Stimulated activated CD4-positive, alpha-beta T cell treated with anti-CD3 and anti-CD28 coated beads, Interleukin-1b, Interleukin-23, amount 100 ng/mL, for 24 hours (primary cell): ENCODE measurements at places on chromosomes 12 and 14.

DNA sequence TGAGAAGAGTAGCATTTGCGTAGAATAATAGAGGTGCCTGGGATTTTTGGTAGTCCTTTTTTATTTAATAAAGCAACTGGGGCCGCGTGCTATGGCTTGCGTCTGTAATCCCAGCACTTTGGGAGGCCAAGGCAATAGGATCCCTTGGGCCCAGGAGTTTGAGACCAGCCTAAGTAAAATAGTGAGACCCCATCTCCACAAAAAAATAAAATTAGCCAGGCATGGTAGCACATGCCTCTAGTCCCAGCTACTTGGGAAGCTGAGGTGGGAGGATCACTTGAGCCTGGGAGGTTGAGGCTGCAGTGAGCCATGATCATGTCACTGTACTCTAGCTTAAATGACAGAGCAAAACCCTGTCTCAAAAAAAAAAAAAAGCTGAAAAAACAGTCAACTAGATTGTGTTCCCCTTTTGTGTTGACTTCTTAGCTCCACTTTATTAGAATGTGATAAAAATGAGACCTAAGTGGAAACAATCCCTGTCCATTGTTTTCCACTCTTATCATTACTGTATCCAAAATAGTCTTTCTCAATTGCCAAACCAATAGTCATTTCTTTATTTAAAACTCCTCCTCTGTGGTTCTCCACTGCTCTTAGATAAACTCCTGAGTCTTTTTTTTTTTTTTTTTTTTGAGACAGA is 7.4 kb downstream of the PRKCH start:
- no peak for DNase-seq

DNA sequence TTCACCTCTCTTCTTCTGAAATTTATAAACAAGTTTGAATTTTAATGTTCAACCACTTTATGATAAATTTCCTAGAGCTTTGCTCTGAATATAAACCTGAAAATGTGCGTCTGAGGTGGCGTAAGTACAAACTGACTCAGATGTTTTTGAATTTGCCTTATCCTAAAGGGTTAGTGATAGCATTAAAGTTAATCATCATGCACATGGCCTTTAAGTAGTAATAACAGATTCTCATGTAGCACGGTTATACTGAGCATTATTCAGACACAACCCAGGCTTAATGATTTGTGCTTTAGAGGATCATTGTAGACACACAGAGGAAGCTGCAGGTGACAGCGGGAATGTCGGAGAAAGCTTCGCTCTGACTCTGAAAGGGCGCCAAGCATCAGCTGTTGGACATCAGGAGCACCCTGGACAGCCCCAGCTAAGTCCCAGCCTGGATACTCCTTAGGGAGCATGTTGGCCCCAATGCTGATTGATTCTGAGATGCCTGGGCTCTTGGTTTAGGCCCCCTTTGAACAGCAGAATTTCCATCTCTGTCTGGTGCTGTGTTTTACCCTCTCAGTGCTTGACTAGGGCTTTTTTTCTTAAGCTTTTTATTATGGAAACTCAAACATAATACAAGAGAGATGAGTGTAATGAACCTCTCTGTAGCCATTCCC is 91.1 kb downstream of the PLXNC1 start:
- no peak for DNase-seq

DNA sequence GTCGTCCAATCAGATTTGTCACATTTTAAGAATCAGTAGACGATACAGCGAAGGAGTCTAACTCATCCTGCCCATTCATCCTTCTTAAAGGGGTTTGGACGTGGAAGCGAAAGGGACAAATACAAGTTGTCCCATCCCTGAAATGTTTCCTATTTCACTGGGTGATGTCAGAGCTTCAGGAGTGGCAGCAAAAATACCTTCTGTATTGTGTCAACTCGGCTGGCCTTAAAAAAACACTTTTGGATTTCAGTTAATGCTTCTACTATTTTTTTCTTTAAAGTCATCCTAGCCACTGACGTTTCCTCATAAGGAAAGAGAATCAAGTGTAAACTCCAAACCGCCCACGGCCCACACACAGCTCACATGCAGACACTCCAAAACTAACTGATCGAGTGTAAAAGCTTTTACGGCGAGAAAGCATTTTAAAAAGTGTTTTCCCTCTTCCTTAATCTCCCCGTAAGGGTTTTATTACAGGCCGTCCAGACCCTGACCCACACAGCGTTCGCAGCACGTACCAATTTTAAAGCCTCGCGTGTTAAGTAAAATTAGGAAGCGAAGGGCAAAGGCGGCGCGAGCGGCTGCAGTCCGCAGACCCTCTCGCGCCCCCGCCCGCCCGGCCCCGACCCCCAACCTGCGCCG is 593 bp downstream of the CFL2 start:
- DNase-seq, result peak; percentile 23

- DNase-seq, result no peak
Observed at GRCh38 chr12:27209257-27209910, 34.7 kb upstream of the STK38L start.

DNA sequence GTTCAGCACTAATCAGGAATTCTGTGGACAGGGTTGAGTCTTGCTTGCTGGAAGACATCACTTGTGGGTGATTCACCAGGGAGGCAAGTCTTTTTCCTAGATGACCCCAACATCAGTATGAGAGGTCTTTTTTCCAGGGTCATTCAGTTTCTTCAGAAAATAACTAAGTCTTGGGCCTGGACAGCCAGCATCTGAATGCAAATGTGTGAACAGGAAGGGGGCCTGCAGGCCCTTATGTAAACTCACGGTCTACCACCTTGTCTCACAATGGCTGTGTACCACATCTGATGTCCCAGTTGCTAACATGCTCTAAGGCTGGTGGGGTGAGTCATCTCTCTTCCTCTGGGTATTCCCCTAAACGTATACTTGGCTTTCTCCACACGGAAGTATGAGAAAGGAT is 79.2 kb downstream of the HECTD4 start:
- peak; percentile 4 for DNase-seq

GRCh38 chr14:90642244-90642717 is 173.9 kb downstream of the TTC7B start:
- DNase-seq, result no peak

GRCh38 chr14:29097476-29097875 is 330.9 kb downstream of the FOXG1 start:
- DNase-seq, result no peak
